ENCODE measurements at places on chromosomes 5 and 9. TPM values are rescaled to one million over a fixed set of nuclear protein-coding genes. Genes with fewer than 3 reads are reported as not detected.

HCN1 gene
- total RNA-seq, result 14.3 TPM

SLCO6A1 gene
- total RNA-seq, result 0.41 TPM

ERAP2 gene
- total RNA-seq, result 6.1 TPM

FBXO10 gene
- total RNA-seq, result 8.6 TPM

CRB2 gene
- 2.4 TPM for total RNA-seq

OTULINL gene
- 18.8 TPM for total RNA-seq

CCNO gene
- not detected for total RNA-seq

NOXA1 gene
- total RNA-seq, result 1.2 TPM

PRDM9 gene
- not detected for total RNA-seq

MYOT gene
- not detected for total RNA-seq

TPPP gene
- 13.5 TPM for total RNA-seq
